Heart right ventricle (tissue), 16 donors: ENCODE measurements at places on chromosomes 3 and 15. TPM values are rescaled to one million over a fixed set of nuclear protein-coding genes. Genes with fewer than 3 reads are reported as not detected.

HHATL gene
- 649 TPM for total RNA-seq

DNA sequence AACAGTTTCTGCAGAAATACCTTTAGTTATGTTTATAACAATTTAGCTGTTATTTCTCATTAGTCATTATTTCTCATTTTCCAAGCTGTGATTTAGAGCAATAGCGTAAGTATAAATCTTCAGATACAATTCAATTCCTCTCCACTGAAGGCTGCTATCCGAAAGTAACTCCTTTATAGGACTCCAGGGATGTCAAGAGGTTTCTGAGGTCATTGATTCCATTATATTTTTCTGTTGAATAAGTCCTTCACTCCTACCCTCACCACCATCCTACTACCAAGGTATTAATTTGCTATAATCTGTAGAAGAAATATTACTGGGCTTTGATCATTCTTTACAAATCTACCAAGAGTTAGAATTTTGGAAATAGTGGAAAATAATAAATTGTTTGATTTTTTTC is 285.7 kb downstream of the CADM2 start:
- no peak for DNase-seq

GOLGA6B gene
- not detected for total RNA-seq

GRCh38 chr3:133447750-133448477 is 48.1 kb downstream of the BFSP2 start:
- DNase-seq, result no peak

- no peak for DNase-seq
These were observed 275.8 kb upstream of the RBMS3 start for GRCh38 chr3:29004885-29005599.

WNT7A gene
- total RNA-seq, result not detected

DNA sequence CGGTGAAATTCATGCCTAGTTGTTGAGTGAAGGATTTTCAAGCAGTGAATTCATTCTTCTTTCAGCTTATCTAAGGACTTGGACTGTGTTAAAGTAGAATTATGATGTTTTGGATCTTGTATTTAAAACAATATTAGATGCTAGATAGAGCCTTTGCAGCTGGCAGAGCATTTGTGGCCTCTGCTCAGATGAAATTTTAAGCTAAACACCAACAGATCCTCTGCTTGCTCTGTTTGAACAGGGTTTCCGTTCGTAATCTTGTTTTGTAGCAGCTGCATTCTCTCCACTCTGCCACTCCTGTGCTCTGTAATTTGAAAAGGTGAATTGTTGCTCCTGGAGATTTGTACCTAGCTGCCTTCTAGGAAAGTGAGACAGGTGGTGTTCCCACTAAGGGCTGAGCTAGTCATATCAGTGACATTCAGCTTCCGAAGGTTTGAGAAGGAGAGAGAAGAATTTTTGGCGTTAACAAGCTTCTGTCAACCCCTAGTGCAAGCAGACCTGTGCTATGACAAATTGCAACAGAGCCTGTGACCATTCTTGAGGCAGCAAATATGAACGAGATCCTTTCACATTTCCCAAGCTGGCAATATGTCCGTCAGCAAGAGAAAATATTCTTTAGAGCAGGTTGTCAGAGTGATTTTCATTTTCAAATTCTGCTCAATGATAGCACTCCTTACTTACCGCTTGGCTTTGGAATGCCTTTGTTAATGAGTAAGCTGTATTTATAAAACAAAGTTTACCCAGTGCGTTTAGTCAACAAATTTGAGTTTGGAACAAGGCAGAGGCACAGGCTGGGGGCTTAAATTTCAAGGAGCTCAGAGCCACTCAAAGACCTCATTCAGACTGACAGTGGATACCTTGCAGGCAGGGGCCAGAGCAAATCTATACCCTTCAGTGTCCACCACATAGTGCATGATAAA is 5.3 kb downstream of the CHST2 start:
- DNase-seq, result no peak

UROC1 gene
- total RNA-seq, result not detected

XXYLT1 gene
- 4.3 TPM for total RNA-seq

DNA sequence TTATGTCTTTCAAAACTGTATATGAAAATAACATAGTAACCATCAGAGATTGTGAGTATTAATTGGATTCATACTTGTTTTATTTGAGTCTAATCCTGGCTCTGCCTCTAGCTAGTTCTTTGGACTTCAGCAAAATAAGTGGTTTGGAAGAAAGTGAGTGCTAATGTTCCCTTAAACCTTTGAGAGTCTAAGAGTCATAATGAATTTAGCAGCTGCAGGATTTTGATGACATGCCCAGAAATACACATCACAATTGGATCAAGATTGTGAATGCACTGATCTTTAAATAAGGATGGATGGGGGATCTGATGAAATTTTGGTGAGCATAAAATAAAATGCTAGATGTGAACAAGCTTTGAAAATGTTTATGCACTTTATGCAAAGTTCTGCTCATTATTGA is 79.9 kb upstream of the FAM98B start:
- DNase-seq, result no peak

DNA sequence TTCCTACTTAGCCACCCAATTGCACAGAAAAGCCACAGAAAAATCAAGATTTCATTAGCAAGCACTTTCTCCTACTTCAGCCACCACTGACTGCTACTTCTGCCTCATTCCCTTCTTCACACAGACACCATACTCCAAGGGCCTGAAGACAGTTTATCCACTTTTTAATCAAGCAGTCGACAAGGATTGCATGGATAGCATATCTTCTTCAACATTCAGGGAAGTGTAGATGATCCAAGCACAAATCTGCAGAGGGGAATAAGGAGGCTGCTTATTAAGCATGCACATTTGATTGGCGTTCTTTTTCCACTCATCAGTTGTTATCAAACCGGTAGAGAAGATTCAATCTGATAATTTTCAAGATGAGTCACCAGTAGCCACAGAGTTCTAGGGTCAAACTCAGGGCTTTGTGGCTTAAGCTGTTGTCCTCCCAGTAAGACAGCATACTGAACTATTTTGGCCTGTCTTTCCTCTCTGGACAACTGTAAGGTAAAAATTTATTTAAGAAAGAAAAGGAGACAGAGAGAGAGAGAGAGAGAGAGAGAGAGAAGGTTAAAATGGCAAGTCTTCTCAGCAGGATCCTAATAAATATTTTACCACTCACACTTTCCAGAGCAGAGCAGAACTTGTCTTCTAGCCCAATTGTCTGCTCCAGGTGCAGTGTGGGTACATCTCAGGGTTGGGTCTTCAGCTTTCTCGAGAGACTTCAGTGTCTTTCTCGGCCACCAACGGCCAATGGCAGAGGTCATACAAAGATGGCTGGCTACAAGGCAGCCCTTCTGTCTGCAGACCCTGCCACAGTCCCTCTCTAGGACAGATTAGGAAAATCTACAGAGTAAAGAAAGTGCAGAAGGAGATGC is 80.6 kb upstream of the BHLHE40 start:
- no peak for DNase-seq

CADM2 gene
- total RNA-seq, result 1.3 TPM

- DNase-seq, result no peak
These were observed 265.7 kb downstream of the XXYLT1 start for GRCh38 chr3:195005251-195005620.

LMAN1L gene
- 47.4 TPM for total RNA-seq

GRCh38 chr3:47932421-47932820 is 83.8 kb downstream of the MAP4 start:
- no peak for DNase-seq

DNA sequence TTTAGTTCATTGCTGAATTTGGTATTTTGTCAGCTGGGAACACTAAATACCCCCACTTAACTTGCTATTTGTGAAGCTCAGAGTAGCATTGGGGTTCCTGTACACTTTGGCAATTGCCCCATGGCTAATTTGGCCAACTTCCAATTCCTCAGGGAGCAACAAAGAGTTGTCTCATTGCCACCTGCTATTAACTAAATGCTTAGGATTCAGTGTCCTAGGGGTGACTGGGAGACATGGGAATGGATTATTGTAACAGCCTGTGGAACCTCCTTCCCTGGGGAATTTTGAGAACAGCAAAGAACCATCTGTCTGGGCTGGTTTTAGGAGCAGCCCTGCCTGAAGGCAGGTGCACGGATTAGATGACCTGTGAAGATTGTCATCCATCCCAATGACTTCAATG is 437.4 kb upstream of the TPRG1 start:
- DNase-seq, result peak; percentile 18

GRCh38 chr3:100753846-100754245 is 44.6 kb downstream of the TFG start:
- DNase-seq, result no peak

NR2E3 gene
- total RNA-seq, result not detected

GRCh38 chr3:122985539-122985938 is 42.0 kb downstream of the SEMA5B start:
- DNase-seq, result no peak

- no peak for DNase-seq
These were observed 160.2 kb downstream of the SPATA16 start for GRCh38 chr3:172980849-172981248.

GRCh38 chr15:88878720-88879184 is 16.6 kb downstream of the HAPLN3 start:
- DNase-seq, result peak; percentile 39

- no peak for DNase-seq
These were observed 16.5 kb upstream of the ATP2B2 start for GRCh38 chr3:10521772-10522441.

GRCh38 chr3:157631478-157631877 is 128.3 kb upstream of the VEPH1 start:
- no peak for DNase-seq

- DNase-seq, result peak; percentile 64
These were observed 65.1 kb downstream of the MRPL46 start for GRCh38 chr15:88401996-88402656.

DNA sequence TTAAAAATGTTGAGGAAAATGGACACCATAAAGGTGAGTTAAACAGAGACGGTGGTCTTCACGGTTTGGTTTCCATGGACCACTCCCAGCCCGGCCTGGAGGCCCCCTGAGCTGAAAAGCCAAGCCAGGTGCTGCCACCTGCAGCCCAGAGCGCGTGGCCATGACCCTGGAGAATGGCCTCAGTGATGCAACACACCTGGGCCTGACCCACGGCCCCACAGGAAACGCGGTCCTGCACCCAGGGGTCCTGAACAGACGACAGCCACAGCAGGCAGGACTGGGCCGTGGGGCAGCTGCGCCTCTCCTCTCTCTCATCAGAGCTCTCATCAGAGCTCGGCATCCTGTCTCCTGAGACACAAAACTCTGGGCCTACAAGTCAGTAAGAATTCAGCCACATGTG is 64.1 kb downstream of the NIPA2 start:
- no peak for DNase-seq

ZCWPW2 gene
- 2.3 TPM for total RNA-seq

FGF7 gene
- total RNA-seq, result 42.8 TPM

CACNA2D2 gene
- 3.9 TPM for total RNA-seq

DNA sequence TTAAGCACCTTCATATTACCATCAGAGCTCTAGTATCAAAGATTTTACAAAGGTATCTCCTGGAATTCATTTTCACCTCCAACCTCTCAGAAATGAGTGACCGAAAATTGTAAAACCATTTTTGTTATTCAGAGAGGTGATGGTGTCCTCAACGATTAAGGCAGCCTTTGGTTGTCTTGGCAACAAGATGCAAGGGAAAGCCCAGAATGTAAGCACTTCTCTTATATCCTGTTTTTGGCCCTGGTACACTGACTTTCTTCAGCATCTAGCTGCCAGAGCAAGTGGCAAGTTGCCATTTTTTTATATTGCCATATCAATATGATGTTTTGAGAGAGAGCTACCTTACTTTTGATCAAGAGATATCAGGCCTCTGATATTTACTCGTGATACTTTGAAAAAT is 384.9 kb upstream of the NECTIN3 start:
- no peak for DNase-seq

- no peak for DNase-seq
These were observed 30.2 kb upstream of the CHMP2B start for GRCh38 chr3:87196879-87197278.

DNA sequence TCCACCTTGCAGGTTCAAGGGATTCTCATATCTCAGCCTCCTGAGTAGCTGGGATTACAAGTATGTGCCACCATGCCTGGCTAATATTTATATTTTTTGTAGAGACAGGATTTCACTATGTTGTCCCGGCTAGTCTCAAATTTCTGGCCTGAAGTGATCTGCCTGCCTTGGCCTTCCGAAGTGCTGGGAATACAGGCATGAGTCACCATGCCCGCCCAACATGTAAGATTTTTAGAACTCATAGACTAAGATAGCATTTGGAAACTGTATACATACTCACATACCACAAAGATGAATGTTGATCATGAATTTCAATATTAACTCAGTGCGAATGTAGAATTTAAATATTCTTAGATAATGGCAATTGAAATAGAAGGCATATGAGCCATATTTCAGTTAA is 718.9 kb downstream of the NLGN1 start:
- DNase-seq, result no peak

DNA sequence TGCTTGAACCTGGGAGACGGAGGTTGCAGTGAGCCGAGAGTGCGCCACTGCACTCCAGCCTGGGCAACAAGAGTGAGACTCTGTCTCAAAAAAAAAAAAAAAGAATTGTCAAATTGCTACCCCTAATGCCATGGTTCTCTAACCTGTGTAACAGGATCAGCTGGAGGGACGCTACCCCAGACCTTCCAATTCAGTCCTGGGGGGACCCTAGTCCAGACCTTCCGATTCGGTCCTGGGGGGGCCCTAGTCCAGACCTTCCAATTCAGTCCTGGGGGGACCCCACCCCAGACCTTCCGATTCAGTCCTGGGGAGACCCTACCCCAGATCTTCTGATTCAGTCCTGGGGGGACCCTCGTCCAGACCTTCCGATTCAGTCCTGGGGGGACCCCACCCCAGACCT is 29.8 kb upstream of the MUC20 start:
- no peak for DNase-seq

CKMT1B gene
- 0.26 TPM for total RNA-seq

HRH1 gene
- total RNA-seq, result 1.6 TPM

- no peak for DNase-seq
These were observed 1.3 kb downstream of the SLC28A1 start for GRCh38 chr15:84885801-84886200.

DNA sequence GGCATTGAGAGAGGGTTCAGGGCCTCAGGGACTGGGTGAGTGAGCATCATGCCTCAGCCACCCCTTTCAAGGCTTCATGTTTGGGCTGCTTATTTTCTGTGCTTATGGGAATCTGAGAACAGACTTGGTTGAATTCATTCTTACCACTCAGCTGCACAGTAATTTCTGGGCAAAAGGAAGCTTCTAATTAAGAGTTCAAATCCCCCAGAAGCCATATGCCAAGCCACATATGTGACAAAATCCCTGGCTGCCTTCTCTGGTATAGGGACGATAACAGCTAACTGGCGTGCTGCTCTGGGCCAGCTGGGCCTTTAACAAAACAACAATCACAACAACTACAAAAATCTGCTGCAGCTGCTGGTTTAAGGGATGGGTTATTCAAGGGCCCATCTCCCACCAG is 181.0 kb upstream of the ANKRD28 start:
- DNase-seq, result no peak

DNA sequence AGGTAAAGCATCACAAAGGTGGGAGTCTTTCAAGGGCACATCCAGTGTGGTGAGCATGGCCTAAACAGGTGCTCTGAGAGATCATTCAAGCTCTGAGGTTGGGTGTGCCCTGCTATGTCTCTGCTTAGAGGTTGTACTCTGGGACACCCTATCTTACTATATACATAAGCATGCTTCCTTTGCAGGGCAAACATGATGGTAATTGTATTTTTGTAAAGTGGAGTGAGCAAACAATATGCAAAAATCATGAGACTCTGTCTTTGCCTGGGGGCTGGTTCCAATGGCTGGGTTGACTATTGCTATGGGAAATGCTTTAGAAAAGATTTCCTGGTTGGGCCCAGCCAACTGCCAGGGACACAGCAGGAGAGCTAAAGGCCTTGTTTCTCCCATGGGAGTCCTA is 315.1 kb upstream of the TLE3 start:
- no peak for DNase-seq

GRCh38 chr3:71153713-71154112 is 429.8 kb downstream of the FOXP1 start:
- no peak for DNase-seq

DCLK3 gene
- 0.31 TPM for total RNA-seq
